Calu3 (cell line): ENCODE measurements at places on chromosomes 5 and 9. TPM values are rescaled to one million over a fixed set of nuclear protein-coding genes. Genes with fewer than 3 reads are reported as not detected.

Gene USP20
- 11.3 and 14.9 TPM in 2 replicates for total RNA-seq

DNA sequence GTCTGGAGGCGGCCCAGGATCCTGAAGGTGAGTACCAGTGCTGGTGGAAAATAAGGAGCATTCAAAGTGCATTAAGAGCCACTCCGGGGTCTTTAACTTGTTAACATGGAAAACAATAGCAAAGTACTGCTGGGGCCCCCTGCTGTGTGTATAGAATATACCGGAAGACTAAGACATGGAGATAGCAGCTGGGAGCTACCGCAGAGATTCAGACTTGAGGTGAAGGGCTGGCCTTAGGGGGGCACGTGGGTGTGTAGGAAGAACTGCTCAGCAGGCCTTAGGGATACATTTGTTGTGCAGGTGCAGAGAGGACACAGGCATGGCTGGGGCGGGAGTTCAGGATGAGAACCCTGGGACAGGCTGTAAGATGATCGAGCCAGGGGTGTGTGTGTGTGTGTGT lies 1.2 kb upstream of the DMRT1 start:
- H3K27me3 ChIP-seq, result no peaks in the 10 kb centered on the region
- H3K4me1 ChIP-seq, result no peaks in the 10 kb centered on the region
- no peak overlapping the region for H3K4me3 ChIP-seq
- no peak overlapping the region for H3K27ac ChIP-seq
- no peaks in the 10 kb centered on the region for H3K36me3 ChIP-seq
- no peak for DNase-seq

DNA sequence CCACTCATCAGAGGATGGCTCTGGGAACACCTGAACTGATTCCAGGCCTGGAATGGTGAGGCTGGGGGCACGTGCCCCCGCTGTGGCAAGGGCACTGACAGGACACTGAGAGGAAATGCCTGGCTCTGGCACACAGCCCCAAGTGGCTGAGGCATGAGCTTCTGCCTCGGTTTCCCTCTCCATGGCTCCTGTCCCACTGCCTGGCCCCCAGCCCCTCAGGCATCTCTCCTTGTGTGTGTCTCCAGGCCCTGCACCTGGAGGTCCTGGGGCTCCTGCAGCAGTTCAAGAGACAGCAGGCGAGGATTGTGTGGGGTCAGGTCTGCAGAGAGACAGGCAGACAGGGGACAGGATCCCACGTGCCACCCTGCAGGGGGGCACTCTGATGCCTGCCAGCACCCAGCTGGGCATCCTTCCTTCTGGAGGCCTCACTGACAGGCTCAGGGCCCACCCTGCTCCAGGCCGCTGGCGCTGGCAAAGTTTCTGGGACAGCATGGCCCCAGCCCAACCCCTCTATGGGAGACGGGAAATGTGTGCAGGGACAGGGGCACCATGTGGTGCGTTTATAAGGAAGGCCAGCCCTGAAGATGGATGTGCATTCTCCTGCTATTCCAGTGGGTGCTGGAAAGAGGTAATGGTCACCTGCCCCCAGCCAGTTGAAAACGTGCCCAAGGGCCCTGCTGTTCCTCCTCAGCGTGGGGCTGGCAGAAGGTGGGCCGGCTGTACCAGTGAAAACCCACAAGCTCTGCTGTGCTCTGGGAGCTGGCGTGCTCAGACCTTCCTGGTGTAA lies 66.0 kb downstream of the RASGEF1C start:
- no peak overlapping the region for H3K4me3 ChIP-seq
- H3K27ac ChIP-seq, result no peak overlapping the region
- no peaks in the 10 kb centered on the region for H3K4me1 ChIP-seq
- no peak for DNase-seq
- H3K27me3 ChIP-seq, result peaks cover 60% of the 10 kb centered on the region

- H3K27me3 ChIP-seq, result peaks cover 9% of the 10 kb centered on the region
- H3K36me3 ChIP-seq, result no peaks in the 10 kb centered on the region
- no peaks in the 10 kb centered on the region for H3K4me1 ChIP-seq
- H3K27ac ChIP-seq, result no peak overlapping the region
These were observed 66.1 kb downstream of the NPR3 start for GRCh38 chr5:32777222-32777621.

Gene LRRC14B
- total RNA-seq, result not detected in 2 replicates
